ENCODE measurements at places on chromosomes 7 and 10.

DNA sequence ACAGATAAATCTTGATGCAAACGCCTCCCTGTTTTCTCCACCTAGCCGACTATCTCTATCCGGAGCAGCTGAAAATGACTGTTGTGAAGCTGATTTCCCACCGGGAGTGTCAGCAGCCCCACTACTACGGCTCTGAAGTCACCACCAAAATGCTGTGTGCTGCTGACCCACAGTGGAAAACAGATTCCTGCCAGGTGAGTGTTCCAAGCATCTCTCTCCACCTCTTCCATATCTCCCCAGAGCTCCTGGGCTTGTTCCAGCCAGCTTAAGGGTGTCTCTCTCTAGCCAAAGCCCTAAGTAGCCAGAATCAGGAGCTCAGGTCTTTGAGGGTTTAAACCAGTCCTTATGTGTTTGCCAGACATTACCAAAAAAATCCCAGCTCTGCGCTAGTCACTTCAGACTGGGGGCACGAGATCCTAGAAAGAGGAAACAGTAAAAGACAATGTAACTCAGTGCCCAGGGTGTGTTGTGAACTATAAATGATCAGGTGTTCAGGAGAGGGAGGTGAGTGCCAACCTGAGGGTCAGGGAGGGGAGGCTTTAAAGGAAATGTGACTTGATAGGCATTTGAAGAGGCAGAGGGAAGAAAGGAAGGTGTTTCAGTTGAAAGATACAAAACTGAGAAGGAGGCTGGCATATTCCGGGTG, 4.4 kb downstream of the PLAU start:
- no peak for DNase-seq

- no peak for DNase-seq
Observed at GRCh38 chr10:60894786-60895185, 49.2 kb downstream of the RHOBTB1 start.

DNA sequence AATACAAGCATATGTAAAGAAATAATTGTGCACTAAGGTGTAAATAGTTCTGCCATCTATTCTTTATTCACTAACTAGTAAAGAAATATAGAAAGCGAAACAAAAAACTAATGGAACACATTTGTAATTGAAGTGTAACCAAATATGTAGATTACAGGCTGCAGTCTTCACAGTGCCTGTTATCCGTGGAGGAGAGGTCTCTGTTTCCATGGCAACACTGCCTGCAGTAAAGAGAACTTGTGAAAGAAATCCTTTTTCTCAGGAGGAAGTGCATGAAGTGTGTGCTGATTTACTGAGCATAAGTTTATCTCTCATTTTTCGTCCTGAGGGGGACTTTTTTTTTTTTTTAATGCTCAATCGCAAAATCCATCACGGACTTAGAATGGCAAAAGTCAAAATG, 102.5 kb downstream of the APBB1IP start:
- no peak for DNase-seq

DNA sequence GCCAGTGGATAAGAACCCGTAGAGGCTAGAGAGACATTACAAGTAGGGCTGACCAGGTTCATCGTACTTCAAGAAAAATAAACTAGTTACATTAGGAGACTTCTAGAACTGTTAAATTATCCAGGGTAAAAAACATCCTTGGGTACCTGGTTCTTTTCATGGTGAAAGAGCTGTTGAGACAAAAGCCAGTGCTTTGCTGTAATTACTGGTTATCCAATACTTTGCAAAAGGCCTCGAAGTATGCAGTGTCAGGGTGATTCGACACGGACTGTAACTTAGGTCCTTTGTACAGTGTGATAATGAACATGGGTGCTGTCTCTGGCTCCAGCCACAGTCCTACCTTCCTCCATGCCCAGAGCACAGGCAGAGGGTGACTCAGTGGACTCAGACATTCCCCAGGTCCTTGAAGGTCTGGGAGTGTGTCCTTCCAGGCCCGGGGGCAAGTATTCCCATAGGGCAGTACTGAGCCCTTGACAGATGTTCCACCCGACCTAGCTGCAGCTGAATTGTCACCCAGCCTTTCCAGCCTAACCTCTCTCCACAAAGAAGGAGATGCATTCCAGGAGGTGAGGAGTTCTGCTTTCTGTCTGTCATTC, 123.6 kb upstream of the TMEM72 start:
- peak; percentile 56 for DNase-seq

DNA sequence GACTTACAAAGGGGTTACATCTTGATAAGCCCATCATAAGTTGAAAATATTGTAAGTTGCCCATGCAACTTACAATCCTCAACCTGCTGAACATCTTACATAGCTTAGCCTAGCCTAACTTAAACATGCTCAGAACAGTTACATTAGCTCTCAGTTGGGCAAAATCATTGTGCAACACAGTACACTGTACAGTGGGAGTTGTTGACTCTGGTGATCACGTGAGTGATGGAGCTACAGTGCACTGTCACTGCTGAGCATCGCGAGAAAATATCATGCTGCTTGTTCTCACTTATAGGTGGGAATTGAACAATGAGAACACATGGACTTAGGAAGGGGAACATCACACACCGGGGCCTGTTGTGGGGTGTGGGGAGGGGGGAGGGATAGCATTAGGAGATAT, 214.9 kb upstream of the ZMIZ1 start:
- DNase-seq: no peak

- DNase-seq: no peak
Observed at GRCh38 chr10:127836966-127837365, 55.8 kb downstream of the CLRN3 start.

Measured in osteocyte (in vitro differentiated cells).